A549 treated with RU486 at 1 μM for 4 hours (cell line): ENCODE measurements at places on chromosomes 16 and 17. TPM values are rescaled to one million over a fixed set of nuclear protein-coding genes. Genes with fewer than 3 reads are reported as not detected.

The FBXO47 gene
- not detected in 5 replicates for total RNA-seq

The CPNE2 gene
- total RNA-seq, result 32.0 to 46.3 TPM (median 41.6 TPM) in 5 replicates

The MSI2 gene
- 38.9 to 50.1 TPM (median 41.6 TPM) in 5 replicates for total RNA-seq

The CHST5 gene
- total RNA-seq, result 0.11 to 0.14 TPM in 2 of 5 replicates, not detected in the others

The VKORC1 gene
- 101 to 142 TPM (median 140 TPM) in 5 replicates for total RNA-seq

The HEATR9 gene
- not detected in 5 replicates for total RNA-seq

The CHST4 gene
- total RNA-seq, result 0.05 to 0.08 TPM in 2 of 5 replicates, not detected in the others

The FAM234A gene
- total RNA-seq, result 40.5 to 52.4 TPM (median 48.2 TPM) in 5 replicates

The KCNJ18 gene
- 0.05 TPM in 1 of 5 replicates, not detected in the others for total RNA-seq

The ASIC2 gene
- 1.6 to 2.9 TPM (median 2.3 TPM) in 5 replicates for total RNA-seq

The TLCD2 gene
- 0.98 to 1.6 TPM (median 1.5 TPM) in 5 replicates for total RNA-seq

The CSH2 gene
- total RNA-seq, result not detected in 5 replicates

The SLFN12L gene
- total RNA-seq, result 0.05 TPM in 1 of 5 replicates, not detected in the others

The CMTM2 gene
- not detected in 5 replicates for total RNA-seq

The CNTROB gene
- 33.2 to 42.2 TPM (median 41.3 TPM) in 5 replicates for total RNA-seq

The ALDH3A1 gene
- total RNA-seq, result 783 to 1,160 TPM (median 824 TPM) in 5 replicates

The ATP6V0A1 gene
- total RNA-seq, result 35.1 to 45.6 TPM (median 43.9 TPM) in 5 replicates

The UBE2G1 gene
- 77.4 to 96.4 TPM (median 95.1 TPM) in 5 replicates for total RNA-seq

The EDC4 gene
- total RNA-seq, result 50.7 to 67.5 TPM (median 64.8 TPM) in 5 replicates

The RAB37 gene
- total RNA-seq, result 1.0 to 3.1 TPM (median 1.2 TPM) in 5 replicates

The NTN1 gene
- total RNA-seq, result 0.33 to 0.53 TPM (median 0.42 TPM) in 5 replicates

The KCNJ2 gene
- total RNA-seq, result 0.05 to 0.13 TPM (median 0.09 TPM) in 5 replicates

The RPAIN gene
- total RNA-seq, result 34.3 to 46.6 TPM (median 38.9 TPM) in 5 replicates

The EPX gene
- total RNA-seq, result not detected in 5 replicates

The KRTAP4-5 gene
- total RNA-seq, result not detected in 5 replicates

The STH gene
- not detected in 5 replicates for total RNA-seq

The HNF1B gene
- 21.4 to 27.6 TPM (median 27.4 TPM) in 5 replicates for total RNA-seq

The TP53TG3F gene
- total RNA-seq, result 0.07 to 0.16 TPM in 2 of 5 replicates, not detected in the others

The P2RX1 gene
- 0.07 TPM in 1 of 5 replicates, not detected in the others for total RNA-seq

The TMEM114 gene
- total RNA-seq, result not detected in 5 replicates

The CFAP52 gene
- 0.20 to 0.74 TPM in 2 of 5 replicates, not detected in the others for total RNA-seq

The TBC1D26 gene
- total RNA-seq, result 0.15 TPM in 1 of 5 replicates, not detected in the others

The TEKT1 gene
- total RNA-seq, result 0.06 to 0.12 TPM in 2 of 5 replicates, not detected in the others

The CCDC40 gene
- total RNA-seq, result 4.7 to 6.9 TPM (median 5.9 TPM) in 5 replicates

The ADGRG3 gene
- total RNA-seq, result 0.16 to 0.79 TPM (median 0.62 TPM) in 5 replicates

The EVPLL gene
- 0.06 TPM in 1 of 5 replicates, not detected in the others for total RNA-seq

The CIBAR2 gene
- 0.10 TPM in 1 of 5 replicates, not detected in the others for total RNA-seq

The TAT gene
- 0.03 to 0.06 TPM in 2 of 5 replicates, not detected in the others for total RNA-seq

The CCDC102A gene
- 6.3 to 9.4 TPM (median 8.8 TPM) in 5 replicates for total RNA-seq

The DBNDD1 gene
- 44.6 to 64.7 TPM (median 56.9 TPM) in 5 replicates for total RNA-seq

The KRTAP2-2 gene
- not detected in 5 replicates for total RNA-seq

The ZNF385C gene
- 0.19 to 0.51 TPM (median 0.27 TPM) in 5 replicates for total RNA-seq

The C1QTNF8 gene
- total RNA-seq, result not detected in 5 replicates

The KRT222 gene
- total RNA-seq, result 0.30 to 0.59 TPM (median 0.38 TPM) in 4 of 5 replicates, not detected in the other

The C17orf78 gene
- not detected in 5 replicates for total RNA-seq

The SKAP1 gene
- total RNA-seq, result 0.08 TPM in 1 of 5 replicates, not detected in the others

The ADORA2B gene
- total RNA-seq, result 10.9 to 17.7 TPM (median 15.5 TPM) in 5 replicates

The SYNGR2 gene
- 115 to 208 TPM (median 197 TPM) in 5 replicates for total RNA-seq

The CCL16 gene
- total RNA-seq, result not detected in 5 replicates

The C16orf96 gene
- total RNA-seq, result not detected in 5 replicates

The SLC16A5 gene
- total RNA-seq, result 22.1 to 37.5 TPM (median 30.9 TPM) in 5 replicates

The SYCE1L gene
- 4.4 to 9.1 TPM (median 7.9 TPM) in 5 replicates for total RNA-seq

The STAC2 gene
- total RNA-seq, result 0.12 to 0.34 TPM (median 0.21 TPM) in 5 replicates

The LGALS3BP gene
- 63.7 to 104 TPM (median 81.6 TPM) in 5 replicates for total RNA-seq

The COX6A2 gene
- not detected in 5 replicates for total RNA-seq

The ARL5C gene
- not detected in 5 replicates for total RNA-seq

The NHERF2 gene
- total RNA-seq, result 34.8 to 57.8 TPM (median 54.9 TPM) in 5 replicates
